Liver (tissue), 10 donors: ENCODE measurements at places on chromosomes 12 and 14. TPM values are rescaled to one million over a fixed set of nuclear protein-coding genes. Genes with fewer than 3 reads are reported as not detected.

DNA sequence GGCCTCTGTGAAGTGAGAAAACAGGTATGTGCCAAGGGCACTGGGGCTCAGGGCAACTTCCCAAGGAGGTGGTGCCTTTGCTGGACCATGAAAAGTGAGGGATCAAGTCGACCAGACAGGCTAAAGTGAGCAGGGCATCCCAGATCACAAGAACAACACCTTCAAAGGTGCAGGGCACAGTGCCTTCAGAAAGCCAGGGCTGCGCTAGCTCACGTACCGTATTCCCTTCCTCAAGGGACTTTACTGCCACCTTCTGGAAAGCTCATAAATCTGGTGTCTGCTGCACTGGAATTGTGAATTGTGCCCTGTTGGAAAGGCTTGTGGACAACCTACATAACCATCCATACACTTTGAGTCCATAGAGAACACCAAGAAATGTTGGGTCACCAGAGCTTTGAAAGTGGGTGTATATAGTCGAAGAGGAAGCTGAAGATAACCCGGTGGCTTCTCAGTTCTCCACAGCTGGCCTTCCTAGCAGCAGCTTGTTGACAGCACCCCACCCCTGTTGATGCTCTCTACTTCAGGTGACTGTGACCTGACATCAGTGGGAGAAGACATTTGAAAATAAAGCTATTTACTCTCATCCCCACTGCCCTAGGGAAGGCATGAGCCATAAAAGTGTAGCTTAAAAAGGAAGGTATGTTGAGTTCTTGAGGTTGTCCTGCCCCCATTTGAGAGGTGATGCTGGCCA lies 24.5 kb downstream of the FIGNL2 start:
- H3K4me3 ChIP-seq, result no peak overlapping the region
- DNase-seq, result no peak
- H3K27ac ChIP-seq, result no peak overlapping the region

DNA sequence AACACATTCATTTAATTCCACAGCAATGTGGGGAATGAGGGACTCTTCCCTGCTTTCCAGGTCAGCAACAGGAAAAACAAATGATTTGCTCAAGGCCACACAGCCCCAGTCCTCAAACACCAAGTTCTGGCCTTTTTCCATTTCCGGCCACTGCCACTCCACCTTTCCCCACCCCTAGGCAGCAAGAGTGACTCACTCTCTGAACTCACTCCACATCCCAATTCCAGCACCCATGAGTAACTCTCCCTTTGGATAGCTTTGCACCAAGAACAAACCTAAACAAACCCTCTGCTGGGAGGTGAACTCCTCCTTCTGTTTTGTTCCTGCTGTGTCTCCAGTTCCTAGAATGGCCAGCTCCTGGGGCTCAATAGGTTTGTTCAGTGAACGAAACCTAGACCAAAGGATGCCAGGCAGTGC lies 30.4 kb upstream of the PLEKHG6 start:
- H3K27me3 ChIP-seq, result no peaks in the 10 kb centered on the region
- no peaks in the 10 kb centered on the region for H3K36me3 ChIP-seq
- peak overlapping the region; percentile 38 for H3K27ac ChIP-seq
- no peak for DNase-seq
- peaks cover 26% of the 10 kb centered on the region for H3K4me1 ChIP-seq

- H3K27me3 ChIP-seq, result no peaks in the 10 kb centered on the region
- DNase-seq, result no peak
- H3K4me1 ChIP-seq, result peaks cover 23% of the 10 kb centered on the region
- H3K4me3 ChIP-seq, result peak overlapping the region; percentile 77
Measured at GRCh38 chr14:23070262-23071129, 13.2 kb upstream of the CDH24 start.

- H3K4me3 ChIP-seq, result no peak overlapping the region
- no peak overlapping the region for H3K27ac ChIP-seq
- peak; percentile 30 for DNase-seq
Measured at GRCh38 chr14:101601606-101602465, 40.5 kb downstream of the DIO3 start.

- no peak for DNase-seq
- H3K4me3 ChIP-seq, result no peak overlapping the region
- H3K36me3 ChIP-seq, result peaks cover 1% of the 10 kb centered on the region
- H3K4me1 ChIP-seq, result peaks cover 19% of the 10 kb centered on the region
Measured at GRCh38 chr14:54481695-54482094, 7.1 kb downstream of the GMFB start.

GRCh38 chr12:45655186-45655585 lies 74.3 kb upstream of the ARID2 start:
- no peak overlapping the region for H3K27ac ChIP-seq
- no peaks in the 10 kb centered on the region for H3K36me3 ChIP-seq
- DNase-seq, result no peak
- H3K4me1 ChIP-seq, result peaks cover 9% of the 10 kb centered on the region

DNA sequence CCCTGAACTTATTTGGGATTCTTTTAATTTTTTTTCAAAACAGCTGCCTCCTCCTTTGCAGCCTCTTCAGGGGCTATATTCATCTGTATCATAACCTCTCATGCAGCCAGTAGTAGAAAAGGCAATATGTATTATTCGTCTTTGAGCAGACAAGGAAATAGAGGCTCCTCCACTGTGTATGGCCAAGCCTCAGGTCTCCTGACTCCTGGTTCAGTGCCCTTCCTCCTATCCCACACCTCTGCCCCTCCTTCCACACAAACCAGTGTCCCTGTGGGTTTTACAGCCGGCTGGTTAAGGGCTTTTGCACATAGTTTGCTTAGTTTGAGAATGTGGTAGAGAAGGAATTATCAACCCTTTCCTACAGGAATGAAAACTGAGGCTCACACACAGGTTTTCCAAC lies 8.8 kb upstream of the ACVRL1 start:
- no peak overlapping the region for H3K27ac ChIP-seq
- H3K27me3 ChIP-seq, result no peaks in the 10 kb centered on the region
- no peaks in the 10 kb centered on the region for H3K36me3 ChIP-seq
- H3K4me1 ChIP-seq, result no peaks in the 10 kb centered on the region
- no peak for DNase-seq
- no peak overlapping the region for H3K4me3 ChIP-seq

GRCh38 chr12:45994736-45995135 lies 4.4 kb upstream of the SCAF11 start:
- DNase-seq, result no peak
- no peaks in the 10 kb centered on the region for H3K27me3 ChIP-seq
- H3K27ac ChIP-seq, result no peak overlapping the region
- H3K4me1 ChIP-seq, result peaks cover 4% of the 10 kb centered on the region
- no peak overlapping the region for H3K4me3 ChIP-seq

DNA sequence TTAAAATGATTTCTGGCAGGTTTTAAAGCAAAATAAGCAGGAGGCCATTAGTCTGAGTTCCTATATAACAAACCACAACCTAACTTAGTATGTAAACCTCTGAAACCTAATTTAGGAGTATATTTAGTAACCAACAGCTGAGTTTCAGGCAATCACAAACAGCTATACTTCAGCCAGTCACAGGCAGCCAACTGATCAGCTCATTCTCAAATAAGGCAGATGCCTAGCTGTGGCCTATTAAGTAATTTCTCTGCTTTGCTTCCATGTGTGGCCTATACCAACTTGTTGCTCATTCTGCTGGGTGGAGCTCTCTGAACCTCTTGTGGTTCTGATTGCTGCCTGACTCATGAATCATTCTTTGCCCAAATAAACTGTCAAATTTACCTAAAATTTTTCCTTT lies 408.9 kb upstream of the FBXO33 start:
- no peak overlapping the region for H3K4me3 ChIP-seq
- no peaks in the 10 kb centered on the region for H3K4me1 ChIP-seq
- H3K27me3 ChIP-seq, result no peaks in the 10 kb centered on the region
- H3K36me3 ChIP-seq, result no peaks in the 10 kb centered on the region
- no peak overlapping the region for H3K27ac ChIP-seq

DNA sequence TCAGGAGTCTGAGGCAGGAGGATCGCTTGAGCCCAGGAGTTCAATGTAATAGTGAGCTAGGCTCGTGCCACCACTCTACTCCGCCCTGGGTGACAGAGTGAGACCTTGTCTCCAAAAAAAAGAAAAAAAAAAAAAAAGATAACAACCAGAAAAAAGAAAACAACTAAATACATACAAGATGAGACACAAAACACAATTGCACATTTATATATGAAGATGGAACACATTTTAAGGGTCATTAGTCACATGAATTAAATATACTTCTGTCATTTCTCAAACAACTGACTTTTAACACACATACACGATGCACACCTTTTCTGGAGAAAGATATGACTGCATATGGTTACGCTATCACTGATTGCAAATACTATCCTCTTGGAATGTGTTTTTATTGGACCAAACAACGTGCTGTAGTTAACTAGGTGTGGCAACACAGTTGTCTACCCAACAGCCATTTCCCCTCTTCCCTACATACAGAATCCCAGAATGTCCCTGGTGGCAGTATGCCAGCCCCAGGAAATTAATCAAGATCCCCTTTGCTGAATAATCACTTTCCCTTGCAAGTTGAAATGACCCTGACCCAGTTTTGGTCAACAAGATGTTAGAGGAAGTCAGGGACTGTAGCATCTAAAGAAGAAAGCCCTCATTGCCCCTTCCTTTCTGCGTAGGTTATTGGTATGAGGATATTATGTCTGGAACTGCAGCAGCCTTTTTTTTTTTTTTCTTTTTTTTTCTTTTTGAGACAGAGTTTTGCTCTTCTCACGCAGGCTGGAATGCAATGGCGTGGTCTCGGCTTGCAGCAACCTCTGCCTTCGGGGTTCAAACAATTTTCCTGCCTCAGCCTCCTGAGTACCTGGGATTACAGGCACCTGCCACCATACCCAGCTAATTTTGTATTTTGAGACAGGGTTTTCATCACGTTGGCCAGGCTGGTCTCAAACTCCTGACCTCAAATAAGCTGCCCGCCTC lies 5.6 kb upstream of the MYL6B start:
- H3K27ac ChIP-seq, result no peak overlapping the region
- H3K4me3 ChIP-seq, result no peak overlapping the region
- no peak for DNase-seq
- H3K36me3 ChIP-seq, result peaks cover 34% of the 10 kb centered on the region

- H3K27ac ChIP-seq, result no peak overlapping the region
- H3K27me3 ChIP-seq, result no peaks in the 10 kb centered on the region
- H3K4me1 ChIP-seq, result peaks cover 15% of the 10 kb centered on the region
- H3K4me3 ChIP-seq, result no peak overlapping the region
Measured at GRCh38 chr14:76923431-76924370, 97.5 kb downstream of the LRRC74A start.

DNA sequence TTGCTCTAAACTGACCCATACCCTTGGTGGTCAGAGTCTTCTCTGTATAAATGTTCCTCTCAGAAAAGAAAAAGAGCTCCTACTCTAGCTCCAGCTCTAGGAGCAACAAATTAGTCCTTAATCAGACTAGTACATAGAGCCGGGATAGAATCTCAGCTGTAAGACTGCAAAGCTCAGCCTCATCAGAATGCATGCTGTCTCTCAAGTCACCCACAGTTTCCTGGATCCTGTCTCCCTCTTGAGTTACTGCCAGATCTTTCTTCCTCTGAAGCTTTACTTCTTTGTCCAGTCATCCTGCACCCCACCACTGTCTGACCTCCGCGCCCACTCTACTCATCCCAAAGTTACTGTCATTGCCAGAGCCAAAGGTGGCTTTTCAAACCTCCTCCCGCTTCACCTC lies 139.3 kb upstream of the PRMT8 start:
- no peaks in the 10 kb centered on the region for H3K36me3 ChIP-seq
- no peak overlapping the region for H3K4me3 ChIP-seq
- no peaks in the 10 kb centered on the region for H3K27me3 ChIP-seq
- no peaks in the 10 kb centered on the region for H3K4me1 ChIP-seq
- H3K27ac ChIP-seq, result no peak overlapping the region
- DNase-seq, result no peak

DNA sequence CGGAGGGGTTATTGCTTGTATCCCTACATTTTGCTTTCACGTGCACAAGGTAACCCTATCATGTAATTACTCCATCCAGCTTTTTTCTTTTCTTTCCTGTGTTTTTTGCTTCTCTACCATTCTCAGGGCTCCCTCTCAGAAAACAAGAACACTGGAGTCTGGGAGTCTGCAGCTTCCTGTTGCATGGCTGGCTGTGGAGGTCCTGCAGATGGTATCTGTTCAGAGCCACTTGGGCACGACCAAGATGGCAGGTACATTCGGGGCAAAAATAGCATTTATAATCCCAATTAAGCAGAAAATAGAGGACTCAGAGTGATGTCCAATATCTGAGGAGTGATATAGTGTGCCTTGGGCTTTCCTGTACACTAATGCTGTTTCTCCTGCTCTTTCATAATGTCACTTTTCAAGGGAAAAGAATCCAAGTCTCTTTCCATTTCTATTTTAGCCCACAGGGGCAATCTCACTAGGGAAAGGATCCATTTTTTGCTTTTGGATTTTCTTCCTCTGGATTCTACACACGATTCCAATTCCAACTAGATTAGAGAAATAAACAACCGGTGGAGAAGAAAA lies 3.2 kb upstream of the NUMB start:
- DNase-seq, result no peak
- H3K27me3 ChIP-seq, result no peaks in the 10 kb centered on the region
- peak overlapping the region; percentile 90 for H3K27ac ChIP-seq
- H3K4me1 ChIP-seq, result peaks cover 70% of the 10 kb centered on the region
- H3K36me3 ChIP-seq, result no peaks in the 10 kb centered on the region

GRCh38 chr12:4432878-4433744 lies 12.5 kb downstream of the FGF6 start:
- H3K27ac ChIP-seq, result no peak overlapping the region
- no peaks in the 10 kb centered on the region for H3K36me3 ChIP-seq

DNA sequence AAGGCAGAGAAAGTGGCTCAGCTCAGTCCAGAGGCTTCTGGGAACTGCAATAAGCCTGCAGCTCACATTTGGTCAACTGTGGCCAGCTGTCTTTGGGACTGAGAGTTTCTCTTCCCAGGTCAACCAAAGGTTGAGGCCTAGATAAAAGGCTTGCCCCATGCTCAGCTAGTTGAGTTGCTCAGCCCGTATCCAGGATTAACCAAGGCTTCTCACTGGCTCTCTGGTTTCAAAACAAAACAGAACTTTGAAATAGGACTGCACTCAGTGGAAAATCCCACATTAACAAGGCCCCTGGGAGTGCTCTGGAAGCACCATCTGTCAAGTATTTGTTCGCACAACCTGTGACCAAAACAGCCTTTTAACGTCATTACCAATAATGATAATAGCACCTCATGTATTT lies 40.3 kb upstream of the NUAK1 start:
- no peaks in the 10 kb centered on the region for H3K27me3 ChIP-seq
- no peak for DNase-seq
- H3K4me1 ChIP-seq, result no peaks in the 10 kb centered on the region
- no peak overlapping the region for H3K27ac ChIP-seq
- no peak overlapping the region for H3K4me3 ChIP-seq
- no peaks in the 10 kb centered on the region for H3K36me3 ChIP-seq

Gene ANG
- polyA plus RNA-seq, result 1,170 TPM

Gene PLXNC1
- polyA plus RNA-seq, result 0.71 TPM

Gene DNAJC22
- polyA plus RNA-seq, result 34.0 TPM

Gene MGAT4C
- 0.10 TPM for polyA plus RNA-seq

Gene STXBP6
- polyA plus RNA-seq, result 3.8 TPM

Gene RASAL1
- polyA plus RNA-seq, result 0.20 TPM

Gene PDZRN4
- polyA plus RNA-seq, result 0.29 TPM

Gene CCDC196
- polyA plus RNA-seq, result 5.7 TPM
